ENCODE measurements at places on chromosomes 6 and 20. TPM values are rescaled to one million over a fixed set of nuclear protein-coding genes. Genes with fewer than 3 reads are reported as not detected.

DNA sequence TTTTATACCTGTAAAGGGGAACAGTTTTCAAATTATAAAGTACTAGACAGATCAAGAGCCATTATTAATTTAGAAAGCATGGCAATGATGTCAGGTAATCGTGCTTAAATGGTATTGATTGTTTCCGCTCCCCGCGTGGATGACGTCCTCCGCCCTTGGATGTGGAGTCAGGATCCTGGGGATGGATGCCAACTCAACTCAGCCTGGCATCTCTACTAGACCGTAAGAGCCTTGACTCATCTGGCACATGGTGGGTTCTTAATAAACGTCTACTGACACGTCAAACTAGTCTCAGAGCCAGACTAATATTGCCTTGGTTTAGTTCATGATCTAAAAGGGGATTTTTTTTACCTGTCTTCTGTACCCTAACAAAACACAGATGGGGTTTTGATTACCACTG is 80.2 kb downstream of the LRFN2 start:
- DNase-seq: no peak

GRCh38 chr6:47769982-47770381 is 11.8 kb upstream of the OPN5 start:
- no peak for DNase-seq

DNA sequence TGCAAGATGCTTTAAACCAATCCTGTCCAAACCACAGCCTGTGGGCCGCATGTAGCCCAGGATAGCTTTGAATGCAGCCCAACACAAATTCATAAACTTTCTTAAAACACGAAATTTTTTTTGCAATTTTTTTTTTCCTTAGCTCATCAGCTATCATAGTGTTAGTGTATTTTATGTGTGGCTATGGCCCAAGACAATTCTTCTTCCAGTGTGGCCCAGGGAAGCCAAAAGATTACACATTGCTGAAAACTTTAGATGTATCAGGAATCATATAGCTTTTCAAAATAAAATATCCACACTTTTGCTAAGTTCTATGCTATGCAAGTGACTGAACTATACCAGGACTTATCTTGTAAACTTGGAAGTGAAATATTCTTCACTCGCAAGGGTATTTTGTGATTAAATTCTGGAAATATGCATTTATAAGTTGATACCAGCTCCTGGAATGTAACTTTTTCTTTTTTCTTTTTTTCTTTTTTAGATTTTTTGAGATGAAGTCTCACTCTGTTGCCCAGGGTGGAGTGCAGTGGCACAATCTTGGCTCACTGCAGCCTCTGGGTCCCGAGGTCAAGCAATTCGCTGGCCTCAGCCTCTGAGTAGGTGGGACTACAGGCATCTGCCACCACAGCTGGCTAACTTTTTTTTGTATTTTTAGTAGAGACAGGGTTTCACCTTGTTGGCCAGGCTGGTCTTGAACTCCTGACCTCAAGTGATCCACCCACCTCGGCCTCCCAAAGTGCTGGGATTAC is 49.8 kb downstream of the MTHFD1L start:
- no peak for DNase-seq

DNA sequence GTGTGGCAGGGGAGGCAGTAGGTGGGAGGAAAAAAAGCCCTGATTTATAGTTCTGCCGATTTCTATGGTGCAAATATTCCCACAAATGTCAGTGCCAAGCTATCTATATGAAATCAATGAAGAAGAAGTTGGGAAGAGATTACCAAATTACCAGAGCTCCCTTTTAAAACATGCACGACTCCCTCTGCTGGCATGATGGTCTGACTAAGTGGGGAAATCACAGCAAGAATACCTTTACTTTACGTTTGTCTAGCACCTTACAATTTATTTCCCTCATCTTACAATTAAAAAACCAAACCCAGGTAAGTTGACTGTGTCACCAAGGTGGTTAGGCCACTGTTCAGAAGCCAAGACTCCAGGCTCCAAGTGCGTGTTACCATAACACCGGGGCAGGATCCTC is 55.6 kb downstream of the AGPAT4 start:
- peak; percentile 21 for DNase-seq

- DNase-seq: peak; percentile 97
These were observed 46.2 kb upstream of the ZNF184 start for GRCh38 chr6:27518881-27519795.

SLC22A3 gene
- not detected for total RNA-seq

ARHGAP40 gene
- not detected for total RNA-seq

All from SK-MEL-5 (cell line).